ENCODE measurements at places on chromosomes 7 and 10.

DNA sequence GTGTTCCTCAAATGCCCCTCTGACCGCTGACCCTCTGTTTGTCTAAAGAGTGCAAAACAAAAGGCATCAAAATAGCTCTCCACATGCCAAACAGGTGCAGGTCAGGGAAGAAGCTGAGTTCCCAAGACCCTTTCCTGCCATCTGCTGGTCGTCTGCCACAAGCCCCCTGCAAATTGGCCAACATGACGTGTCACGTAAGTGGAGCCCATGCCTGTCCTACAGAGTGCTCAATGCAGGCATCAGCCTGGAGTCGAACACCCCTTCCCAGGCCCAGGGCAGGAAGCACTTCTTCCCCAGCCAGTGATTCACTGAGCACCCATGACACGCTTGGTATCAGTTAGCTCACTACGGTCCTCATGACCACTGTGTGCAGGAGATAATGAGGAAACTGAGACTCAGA is 14.1 kb downstream of the TMEM72 start:
- DNase-seq: no peak

GRCh38 chr10:131806146-131806545 is 94.7 kb upstream of the PPP2R2D start:
- no peak for DNase-seq

GRCh38 chr7:142803901-142804300 is 33.1 kb downstream of the PRSS2 start:
- DNase-seq: no peak

DNA sequence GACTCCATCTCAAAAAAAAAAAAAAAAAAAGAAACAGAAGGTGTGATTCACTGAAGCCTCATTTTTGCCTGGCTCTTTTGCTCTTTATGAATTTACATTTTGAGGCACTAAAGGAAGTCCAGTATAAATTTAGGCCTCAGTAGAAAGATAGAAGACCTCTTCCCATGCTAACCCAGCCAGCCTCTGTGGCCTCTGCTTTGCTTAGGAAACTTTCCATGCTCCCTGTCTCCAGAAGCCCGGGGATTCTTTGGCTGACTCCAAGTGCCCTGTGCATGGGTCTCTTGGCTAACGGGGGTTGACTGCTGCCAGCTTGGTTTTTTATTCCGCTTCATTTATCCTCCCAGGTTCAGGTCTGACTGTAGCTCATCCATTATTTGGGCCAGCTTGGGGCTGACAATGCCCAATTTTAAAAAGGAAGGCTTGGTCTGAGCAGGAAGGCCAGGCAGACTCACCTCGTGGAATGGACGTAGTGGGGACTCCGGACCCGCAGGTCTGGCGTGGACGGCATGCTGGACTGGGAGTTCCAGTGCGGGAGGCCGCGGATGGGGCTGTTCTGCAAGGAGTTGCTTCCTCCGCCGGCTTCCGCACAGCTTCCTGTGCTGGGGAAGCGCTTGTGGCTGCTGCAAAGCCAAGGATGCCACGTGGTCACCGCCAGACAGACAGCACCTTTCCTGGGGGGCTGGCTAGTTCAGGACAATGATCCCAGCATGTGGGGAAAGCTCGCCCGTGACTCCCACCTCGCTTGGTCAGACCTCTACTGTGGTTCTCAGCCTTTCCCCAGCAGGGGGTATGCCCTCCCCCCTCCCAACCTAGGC is 72.3 kb downstream of the PRPF18 start:
- no peak for DNase-seq

- no peak for DNase-seq
Observed at GRCh38 chr7:148572067-148572522, 18.5 kb upstream of the C7orf33 start.

GRCh38 chr7:47342296-47343060 is 239.4 kb downstream of the TNS3 start:
- DNase-seq: no peak

DNA sequence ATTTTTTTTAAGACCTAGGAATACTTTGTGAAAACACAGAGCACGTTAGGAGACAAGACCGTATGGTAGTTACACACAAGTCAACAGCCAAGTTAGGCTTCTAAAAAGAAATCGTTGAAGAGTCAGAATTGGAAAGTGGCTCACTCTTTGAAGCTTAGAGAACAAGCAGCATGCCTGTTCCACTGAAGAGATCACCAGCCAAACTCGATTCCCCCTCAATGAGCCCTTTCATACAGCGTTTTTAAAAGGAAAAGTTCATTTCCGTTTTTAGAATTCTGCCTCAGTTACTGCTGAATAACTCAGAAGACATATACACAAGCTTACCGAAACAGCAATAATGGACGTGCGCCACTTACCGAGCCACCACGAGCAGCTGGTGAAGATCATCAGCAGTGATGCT is 41.0 kb downstream of the MCMBP start:
- DNase-seq: no peak

Data from GM12892 (cell line).